ENCODE measurements at places on chromosomes 1 and 21.
A peak's percentile ranks its signal among the peaks of the same experiment; 100 is the strongest.

- DNase-seq = no peak
These were observed 1.4 kb downstream of the TRAPPC10 start for GRCh38 chr21:44013380-44014088.

- peak; percentile 83 for DNase-seq
These were observed 126.7 kb upstream of the CSF3R start for GRCh38 chr1:36609241-36610027.

GRCh38 chr1:78281580-78281979 lies 209.2 kb upstream of the PTGFR start:
- no peak for DNase-seq

- DNase-seq = no peak
These were observed 17.2 kb downstream of the ATP1A1 start for GRCh38 chr1:116390195-116390594.

DNA sequence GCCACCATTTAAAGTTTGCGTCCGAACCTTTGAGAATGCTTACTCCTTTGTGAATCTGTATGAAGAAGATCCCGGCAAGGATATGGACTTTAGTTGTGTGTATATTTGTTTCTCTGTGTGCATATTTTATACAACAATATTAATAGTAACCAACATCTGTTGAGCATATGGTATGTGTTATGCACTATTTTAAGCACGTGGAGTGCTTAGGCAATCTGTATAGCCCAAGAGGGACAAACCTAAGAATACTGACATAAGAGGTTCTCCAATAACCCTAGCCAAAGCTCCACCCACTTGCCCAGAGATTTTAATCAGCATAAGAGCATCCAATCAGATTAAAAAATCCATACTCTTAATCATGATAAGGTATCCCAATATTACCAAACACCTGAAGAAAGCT lies 92.7 kb downstream of the MAB21L3 start:
- DNase-seq = no peak
